ENCODE measurements at places on chromosomes 2 and 18.

DNA sequence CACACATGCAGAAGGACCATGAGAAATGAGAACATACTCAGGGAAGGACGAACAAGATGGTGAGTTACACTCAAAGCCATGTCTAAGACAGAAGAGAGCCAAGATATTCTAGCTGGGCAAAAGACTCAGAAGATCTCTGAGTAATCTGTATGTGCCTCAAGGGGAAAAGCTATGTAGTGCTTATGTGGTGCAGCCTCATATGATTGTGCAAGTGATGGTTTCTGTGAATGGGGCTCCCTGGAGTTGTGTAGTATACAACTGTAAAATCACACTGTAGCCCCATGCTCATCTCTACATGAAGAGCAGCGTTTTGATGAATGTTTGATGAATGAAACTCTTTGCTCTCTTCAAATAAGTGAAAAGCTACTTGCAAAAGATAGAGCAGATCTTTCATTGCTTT, 57.5 kb downstream of the OSR1 start:
- no peak for DNase-seq

GRCh38 chr18:48827291-48828193, 123.2 kb downstream of the SMAD7 start:
- DNase-seq, result peak; percentile 71

- no peak for DNase-seq
Observed at GRCh38 chr2:97745474-97746174, 32.2 kb downstream of the ZAP70 start.

GRCh38 chr2:215288112-215288815, 23.6 kb upstream of the ATIC start:
- no peak for DNase-seq

- DNase-seq, result no peak
Observed at GRCh38 chr2:130380096-130380934, 24.5 kb downstream of the PTPN18 start.

DNA sequence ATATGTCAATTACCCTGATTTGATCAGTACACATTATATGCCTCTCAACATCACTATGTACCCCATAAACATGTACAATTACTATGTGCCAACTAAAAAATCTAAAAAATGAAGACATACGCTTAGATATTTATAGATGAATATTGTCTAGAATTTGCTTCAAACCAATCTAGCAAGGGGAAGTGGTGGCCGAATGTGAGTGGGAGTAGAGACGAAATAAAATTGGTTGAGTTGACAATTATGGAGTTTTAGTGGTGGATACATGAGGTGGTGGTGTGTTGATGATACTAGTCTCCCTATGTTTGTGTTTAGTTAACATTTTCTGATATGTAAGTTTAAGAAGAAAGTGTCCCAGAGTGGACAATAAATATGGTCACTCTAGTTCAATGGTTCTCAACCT, 49.0 kb downstream of the SDC1 start:
- DNase-seq, result no peak

GRCh38 chr2:36376319-36376765, 20.8 kb downstream of the CRIM1 start:
- peak; percentile 8 for DNase-seq

- DNase-seq, result peak; percentile 65
Observed at GRCh38 chr2:227406177-227407031, 18.7 kb upstream of the SCYGR1 start.

DNA sequence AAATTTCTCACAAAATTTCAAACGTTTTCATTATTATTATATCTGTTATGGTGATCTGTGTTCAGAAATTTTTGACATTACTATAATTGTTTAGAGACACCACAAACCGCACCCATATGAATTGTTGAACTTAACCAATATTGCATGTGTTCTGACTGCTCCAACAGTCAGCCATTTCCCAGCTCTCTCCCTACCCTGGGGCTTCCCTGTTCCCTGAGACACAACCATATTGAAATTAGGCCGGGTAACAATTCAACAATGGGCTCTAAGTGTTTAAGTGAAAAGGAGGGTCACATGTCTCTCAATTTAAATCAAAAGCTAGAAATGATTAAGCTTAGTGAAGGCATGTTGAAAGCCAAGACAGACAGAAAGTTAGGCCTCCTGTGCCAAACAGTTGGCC, 424.0 kb downstream of the DSC3 start:
- no peak for DNase-seq

- DNase-seq, result no peak
Observed at GRCh38 chr2:141720476-141720875, 410.3 kb downstream of the LRP1B start.

- no peak for DNase-seq
Observed at GRCh38 chr2:239952665-239953417, 72.3 kb downstream of the NDUFA10 start.

DNA sequence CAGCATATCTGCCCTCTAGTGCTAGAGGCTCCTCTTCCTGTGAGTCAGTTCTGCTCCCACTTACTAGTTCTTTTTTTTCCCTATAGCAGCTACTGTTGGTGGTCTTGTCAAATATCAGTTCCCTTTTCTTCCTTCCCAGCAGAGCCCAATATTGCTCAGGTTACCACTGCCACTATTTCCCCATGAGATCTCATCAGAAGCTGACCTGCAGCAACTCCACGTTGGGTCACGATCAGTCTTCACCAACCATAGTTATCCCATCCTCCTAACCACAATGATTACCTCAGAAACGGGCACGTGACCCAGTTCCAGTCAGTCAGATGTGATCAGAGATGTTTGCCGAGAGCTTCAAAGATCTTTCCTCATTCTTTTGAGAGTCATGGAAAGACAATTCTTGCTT, 59.7 kb upstream of the CAPN13 start:
- DNase-seq, result no peak

DNA sequence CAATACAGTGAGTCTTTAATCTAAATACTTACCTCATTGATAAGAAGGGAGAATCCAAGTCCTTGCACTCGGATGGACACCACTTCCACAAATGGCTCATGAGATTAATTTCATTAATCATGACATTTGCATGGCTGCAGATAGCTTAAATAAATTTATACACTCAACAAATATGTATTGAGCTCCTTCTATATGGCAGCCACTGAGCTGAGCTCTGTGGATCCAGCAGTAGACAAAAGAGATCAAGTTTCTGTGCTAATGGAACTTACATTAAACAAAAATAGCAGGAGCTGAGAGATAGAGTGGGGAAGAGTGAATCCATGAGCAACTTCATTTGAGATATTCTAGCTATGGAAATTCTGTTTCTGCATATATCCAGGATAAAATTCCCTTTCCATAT, 44.4 kb downstream of the RAB27B start:
- DNase-seq, result no peak

- DNase-seq, result no peak
Observed at GRCh38 chr2:43114210-43114609, 112.2 kb downstream of the ZFP36L2 start.

DNA sequence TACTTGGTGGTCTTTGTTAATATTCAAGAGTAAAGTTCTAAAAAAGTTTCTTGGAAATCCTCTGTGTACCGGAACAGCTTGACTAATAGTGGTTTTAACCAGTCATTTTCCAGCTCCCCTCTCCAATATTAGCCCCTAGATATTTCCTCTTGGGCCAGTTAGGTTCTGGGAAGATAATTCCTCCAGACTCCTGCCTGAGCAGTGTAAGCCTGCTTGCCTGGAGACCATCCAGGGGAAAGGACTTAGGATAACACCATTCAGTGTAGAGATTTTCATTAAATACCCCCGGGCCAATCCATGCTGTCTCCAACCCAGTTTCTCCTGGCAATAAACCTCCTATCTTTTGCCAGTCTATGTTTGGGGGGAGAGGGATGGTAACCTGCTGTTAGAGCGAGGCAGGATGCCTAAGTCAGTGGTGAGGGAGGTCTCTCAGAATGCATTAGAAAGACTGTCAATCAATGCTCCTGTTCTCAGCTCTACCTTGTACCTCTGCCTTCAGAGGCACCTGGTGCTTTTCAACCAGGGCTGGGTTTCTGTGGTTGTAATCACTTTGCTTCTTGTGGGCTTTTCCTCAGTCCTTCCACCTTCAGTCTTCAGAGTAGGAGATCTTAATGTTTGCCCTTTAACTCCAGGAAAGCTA, 186.4 kb downstream of the RNF152 start:
- no peak for DNase-seq
